T-helper 1 cell (primary cell): ENCODE measurements at places on chromosomes 12 and 14.
A peak's percentile ranks its signal among the peaks of the same experiment; 100 is the strongest.

- no peak for DNase-seq
Observed at GRCh38 chr12:124317400-124317799, 22.5 kb downstream of the RFLNA start.

GRCh38 chr12:22016982-22017381 is 29.0 kb upstream of the CMAS start:
- no peak for DNase-seq

DNA sequence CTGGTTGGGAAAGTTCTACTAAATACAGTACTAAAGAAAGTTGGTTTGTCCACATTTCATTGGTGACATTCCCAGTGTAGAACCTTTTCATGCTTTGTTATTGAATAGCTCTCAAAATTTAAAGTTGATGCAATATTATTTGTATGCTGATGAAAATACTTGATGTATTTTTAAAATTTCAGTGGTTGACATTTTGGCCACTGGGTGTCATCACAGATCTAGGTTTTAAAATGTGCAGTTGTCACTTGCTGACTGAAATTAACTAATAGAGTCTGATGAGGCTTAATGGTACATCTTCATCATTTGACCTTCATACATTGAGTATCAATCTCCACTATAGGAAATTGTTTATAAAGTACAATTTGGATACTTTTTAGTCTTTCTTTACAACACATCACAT is 37.1 kb downstream of the CMAS start:
- DNase-seq, result no peak

DNA sequence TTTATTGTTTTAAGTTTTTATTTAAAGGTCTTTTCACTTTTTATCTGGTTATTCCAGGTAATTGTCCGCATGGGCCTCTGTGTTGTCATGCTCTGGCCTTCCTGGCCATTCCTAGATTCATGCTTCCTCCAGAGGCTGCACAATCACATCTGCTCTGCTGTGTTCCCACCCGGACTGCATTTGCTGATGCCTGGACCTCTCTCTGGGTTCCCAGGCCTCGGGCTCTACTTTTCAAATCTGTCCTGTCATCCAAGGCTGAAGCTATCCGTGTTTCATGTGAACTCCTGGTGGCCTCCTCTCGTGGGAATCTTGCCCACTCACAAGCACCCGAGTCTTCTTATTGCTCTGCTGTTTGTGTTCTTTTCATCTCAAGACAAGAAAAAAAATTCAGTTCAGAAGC is 16.1 kb upstream of the VDR start:
- no peak for DNase-seq

- DNase-seq, result no peak
Observed at GRCh38 chr14:51208982-51209381, 31.1 kb upstream of the TMX1 start.

- DNase-seq, result no peak
Observed at GRCh38 chr12:2673966-2674810, 120.6 kb upstream of the FKBP4 start.

DNA sequence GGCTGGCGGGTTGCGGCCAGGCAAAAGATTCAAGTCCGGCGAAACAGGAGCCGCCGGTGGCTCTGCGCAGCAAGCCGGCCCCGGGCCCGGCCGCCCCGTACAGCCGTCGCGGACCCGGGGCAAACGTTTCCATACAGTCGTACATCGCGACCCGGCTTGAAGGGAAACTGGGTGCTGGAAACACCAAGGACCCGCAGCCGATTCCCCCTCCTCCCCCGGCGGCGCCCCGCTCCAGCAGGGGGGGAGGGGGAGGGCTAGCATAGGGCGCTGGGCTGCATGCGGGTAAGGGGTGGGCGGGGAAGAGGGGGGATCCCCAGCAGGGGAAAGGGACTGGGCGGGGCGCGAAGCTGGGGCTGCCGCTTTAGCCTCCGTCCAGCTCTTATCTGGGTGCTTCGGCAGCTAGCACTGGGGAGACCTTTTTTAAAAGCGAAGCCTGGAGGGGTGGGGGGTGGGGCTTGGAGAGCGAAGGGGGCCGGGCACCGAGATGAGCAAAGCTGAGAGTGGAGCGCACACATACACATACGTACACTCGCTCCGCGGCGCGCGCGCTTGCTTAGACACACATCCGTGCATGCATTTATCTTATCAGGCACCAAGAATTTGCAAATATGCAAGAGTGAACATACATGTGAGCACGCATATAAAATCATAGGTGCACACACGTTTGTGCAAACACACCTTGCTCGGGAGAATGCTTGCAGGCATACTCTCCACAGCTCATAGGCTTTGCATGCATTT is 11.9 kb downstream of the RARG start:
- DNase-seq, result peak; percentile 73

DNA sequence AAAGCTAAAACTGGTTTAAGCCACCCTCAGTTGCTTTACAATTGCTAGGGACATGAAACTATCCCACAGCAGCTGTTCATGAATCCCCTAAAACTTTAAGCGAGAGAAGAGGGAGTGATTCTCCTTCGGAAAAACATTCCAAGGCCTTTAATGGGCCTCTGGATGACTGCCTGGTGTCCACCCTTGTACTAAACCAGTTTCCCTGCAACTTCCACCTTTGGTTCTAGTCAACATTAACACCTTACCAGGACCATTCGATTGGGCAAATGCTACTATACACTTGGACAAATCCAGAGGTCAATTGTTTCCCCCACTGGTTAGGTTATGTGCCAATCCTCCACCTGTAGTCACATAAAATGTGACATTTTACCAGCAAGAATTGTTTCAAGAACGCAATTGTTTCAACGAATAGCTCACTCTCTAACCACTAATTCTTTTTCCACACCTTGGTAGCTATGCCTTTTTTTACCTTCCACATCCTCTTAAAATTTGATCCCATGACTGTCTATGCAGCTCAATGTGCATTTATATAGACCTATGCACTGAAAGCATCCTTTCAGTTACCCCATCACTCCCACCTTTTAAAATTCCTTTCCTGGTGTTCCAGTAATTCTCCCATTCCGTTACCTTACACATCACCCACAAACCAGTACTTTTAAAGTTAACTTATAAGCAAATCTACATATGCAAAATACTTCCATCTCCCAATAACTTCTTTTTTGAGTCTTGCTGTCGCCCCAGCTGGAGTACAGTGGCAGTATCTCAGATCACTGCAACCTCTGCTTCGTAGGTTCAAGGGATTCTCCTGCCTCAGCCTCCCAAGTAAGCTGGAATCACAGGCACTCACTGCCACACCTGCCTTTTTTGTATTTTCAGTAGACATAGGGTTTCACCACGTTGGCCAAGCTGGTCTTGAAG is 3.6 kb downstream of the UBC start:
- DNase-seq, result no peak
